ENCODE measurements at places on chromosomes 3 and 15.

- DNase-seq = no peak
Measured at GRCh38 chr3:67418426-67419217, 235.8 kb downstream of the SUCLG2 start.

DNA sequence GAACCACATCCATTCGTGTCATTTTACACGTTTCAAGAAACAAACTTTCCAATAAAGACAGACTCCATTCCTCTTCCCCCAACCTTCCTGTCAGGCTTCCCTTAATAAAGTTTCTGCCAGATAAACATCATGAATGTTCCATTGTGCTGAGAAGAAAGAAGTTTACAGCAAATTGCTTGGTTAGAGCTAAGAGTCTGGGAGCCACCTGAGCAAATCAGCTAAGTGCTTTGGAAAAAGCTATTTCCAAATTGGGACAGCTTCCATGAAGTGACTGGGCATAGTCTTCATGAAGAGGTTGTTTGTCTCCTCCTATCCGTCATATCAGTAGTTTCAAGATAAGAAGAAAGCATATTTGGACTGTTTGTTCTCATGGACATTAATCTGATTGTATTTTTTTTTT is 77.0 kb downstream of the MAGI1 start:
- DNase-seq = no peak

DNA sequence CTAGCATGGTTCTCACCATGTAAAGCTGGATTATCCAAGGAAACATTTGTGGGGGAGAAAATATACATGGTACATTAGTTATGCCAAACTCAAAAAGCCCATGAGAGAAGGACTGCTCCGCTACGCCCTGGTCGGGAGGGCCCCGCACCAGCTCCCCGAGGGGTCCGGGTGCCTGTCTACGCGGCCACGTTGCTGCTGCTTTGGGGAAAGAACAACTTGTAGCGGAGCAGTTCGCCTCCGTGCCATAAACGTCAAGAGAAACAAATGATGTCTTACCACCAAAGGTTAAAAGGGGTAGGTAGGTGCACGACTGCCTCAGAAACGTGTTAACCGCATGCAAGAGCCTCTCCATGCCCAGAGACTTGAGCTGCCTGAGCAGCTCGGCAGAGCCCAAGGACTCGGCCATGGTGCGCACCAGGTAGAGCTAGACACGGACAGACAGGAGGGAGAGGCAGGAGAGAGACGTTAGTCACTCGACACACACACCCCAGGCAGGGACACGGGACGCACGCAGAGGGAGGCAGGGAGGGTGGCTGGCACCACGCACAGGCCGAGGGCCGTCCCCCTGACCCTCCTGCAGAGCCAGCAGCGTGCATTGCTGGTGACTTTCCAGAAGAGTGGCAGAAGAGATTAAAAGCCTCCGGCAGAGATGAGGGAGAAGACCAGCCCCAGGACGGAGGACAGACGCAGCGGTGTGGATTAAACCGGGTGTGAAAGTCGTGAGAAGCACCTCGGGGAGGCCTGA is 63.4 kb downstream of the CYFIP1 start:
- no peak for DNase-seq

DNA sequence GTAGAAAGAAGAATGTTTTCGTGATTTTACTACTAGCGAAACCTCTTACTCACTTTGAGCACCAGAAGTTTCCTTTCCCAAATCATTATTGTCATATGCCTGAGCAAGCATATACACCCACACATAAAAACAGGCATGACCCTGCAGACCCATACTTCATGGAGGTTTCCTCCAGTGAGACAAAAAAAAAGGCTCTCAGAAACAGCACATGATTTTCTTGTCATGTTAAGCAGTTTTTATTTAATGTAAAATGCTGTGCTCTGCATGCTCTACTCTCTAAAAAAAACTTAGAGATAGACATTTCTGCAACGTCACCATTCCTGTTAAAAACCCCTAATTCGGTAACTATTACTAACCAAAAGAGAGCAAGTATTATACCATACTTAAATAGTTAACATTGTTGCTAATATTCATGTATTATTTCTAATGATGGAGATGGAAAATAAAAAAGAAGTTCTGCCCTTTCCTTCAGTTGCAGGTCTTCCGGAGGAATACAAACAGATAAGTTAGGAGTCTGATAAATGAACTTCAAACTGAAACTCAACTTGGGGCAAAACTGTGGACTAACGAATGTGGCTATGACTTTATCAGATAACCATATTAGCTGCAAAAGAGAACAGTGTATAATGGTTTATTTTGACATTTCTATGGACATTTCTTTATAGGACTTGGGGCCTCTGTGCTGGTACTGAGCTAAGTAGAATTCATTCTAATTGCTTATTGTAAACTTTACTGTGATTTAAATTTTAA is 15.9 kb downstream of the CD200R1 start:
- DNase-seq = no peak

DNA sequence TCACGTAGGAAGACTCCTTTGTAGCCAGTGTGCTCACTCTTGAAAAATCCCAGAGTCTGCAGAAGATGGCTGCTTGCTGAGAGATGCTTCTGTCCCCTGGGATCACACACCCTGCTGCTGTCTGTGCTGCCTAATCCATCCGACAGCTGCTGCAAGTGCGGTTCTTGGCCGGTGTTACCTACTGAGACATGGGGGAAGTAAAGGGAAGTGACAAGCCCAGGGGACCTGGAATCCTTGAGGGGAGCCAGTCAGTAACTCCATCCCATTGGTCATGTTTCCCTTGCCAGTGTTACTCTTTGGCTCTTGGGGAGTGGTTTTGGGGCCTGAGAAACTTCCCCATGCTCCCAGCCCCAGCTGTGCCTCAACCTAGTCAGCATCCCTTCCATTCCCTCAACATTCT is 8.3 kb upstream of the CPNE9 start:
- DNase-seq = no peak

DNA sequence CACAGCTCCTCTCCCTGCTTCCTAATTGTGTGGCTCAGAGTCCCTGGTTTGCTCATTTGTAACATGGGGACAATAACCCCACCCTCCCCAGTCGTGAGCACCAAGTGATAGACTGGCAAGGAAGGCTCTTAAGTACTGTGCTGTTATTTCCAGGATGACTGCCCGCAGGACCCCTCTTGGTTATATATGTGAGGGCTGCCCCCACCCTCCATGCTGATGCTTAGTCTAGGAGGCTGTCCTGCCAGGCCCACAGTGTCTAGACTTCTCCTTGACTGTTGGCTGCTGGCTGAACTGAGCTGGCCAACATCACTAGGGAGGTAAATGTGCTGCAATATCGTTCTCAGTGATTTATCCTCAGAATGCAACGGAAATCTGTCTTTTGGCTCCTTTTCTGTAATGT is 45.1 kb downstream of the RAB11A start:
- no peak for DNase-seq

- DNase-seq = no peak
Measured at GRCh38 chr15:66739287-66739686, 37.3 kb downstream of the SMAD6 start.

DNA sequence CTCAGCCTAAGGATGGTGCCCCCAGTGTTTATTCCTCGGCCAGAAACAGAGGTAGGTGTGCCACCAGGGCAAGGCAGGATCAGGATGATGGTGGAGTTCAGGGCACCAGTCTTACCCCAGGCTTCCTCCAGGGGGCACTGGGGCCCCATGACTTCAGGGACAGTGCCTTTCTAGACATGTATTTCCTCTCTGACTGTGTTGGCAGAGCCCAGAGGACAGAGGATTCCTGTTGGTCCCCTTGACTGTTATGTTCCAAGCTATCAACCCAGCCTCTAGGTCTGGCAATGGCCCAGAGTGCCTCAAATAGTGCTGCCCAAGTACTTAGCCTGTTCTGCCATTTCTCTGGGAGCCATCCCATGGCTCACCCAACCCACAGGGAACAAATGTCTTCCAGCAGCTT is 2.8 kb downstream of the HEMK1 start:
- DNase-seq = no peak

DNA sequence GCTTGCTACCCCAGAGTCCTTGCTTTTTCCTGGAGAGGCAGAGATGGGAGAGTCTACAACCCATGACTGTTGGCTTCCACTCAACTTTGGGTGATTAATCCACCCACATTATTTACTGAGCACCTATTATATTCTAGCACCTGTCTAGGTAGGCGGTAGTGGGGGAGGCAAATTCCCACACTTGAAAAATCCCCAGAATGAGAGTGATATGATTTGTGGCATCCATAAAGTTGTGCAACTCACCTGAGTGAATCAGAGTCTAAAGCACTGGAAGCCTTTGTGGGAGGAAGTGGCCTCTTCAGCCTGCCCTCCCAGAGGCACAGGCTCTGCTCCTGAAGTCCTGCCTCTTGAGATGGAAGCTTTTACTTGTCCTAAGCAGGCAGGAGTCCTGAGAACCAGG is 40.4 kb upstream of the CTNNB1 start:
- DNase-seq = no peak

GRCh38 chr3:67414740-67415139 is 239.7 kb downstream of the SUCLG2 start:
- no peak for DNase-seq

DNA sequence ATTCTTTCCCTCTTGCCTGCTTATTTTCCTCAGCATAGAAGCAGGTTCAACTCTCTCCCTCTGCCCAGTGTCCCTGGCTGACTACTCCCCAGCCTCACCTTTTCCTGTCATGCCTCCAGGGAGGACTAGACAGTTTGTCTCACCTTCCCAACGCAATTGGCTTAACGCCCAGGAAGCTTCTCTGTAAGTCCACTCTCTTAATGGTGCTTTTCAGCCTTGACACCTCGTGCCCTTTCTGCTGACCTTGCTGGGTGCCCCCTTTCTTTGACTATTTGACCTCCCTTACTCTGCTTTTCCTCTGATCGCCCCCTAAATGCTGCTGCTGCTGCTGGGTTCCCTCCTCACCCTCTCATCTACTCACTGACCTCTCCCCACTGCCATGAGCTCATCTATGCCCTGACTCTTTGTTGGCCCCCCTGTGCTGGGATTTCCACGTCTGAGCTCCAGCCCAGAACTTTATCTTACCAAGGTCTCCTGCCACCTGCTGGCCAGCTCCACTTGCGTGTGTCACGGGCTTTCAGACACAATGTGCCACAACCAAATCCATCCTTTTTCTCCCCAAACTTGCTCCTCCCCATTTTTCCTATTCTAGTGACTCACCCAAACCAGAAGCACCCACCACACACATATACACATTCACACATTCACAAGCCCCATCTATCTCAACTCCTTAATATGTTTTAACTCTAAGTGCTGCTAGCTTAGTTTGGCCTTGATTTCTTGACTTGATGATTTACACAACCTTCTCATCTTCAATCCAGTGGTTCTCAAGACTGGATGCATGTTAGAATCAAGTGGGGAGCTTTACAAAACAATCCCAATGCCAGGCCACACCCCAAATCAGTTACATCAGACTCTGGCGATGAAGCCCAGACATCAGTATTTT is 16.6 kb downstream of the EPB42 start:
- DNase-seq = peak; percentile 12

GRCh38 chr15:95843241-95843910 is 487.1 kb upstream of the NR2F2 start:
- DNase-seq = no peak

- DNase-seq = no peak
Measured at GRCh38 chr3:139457066-139457465, 19.2 kb downstream of the RBP2 start.

DNA sequence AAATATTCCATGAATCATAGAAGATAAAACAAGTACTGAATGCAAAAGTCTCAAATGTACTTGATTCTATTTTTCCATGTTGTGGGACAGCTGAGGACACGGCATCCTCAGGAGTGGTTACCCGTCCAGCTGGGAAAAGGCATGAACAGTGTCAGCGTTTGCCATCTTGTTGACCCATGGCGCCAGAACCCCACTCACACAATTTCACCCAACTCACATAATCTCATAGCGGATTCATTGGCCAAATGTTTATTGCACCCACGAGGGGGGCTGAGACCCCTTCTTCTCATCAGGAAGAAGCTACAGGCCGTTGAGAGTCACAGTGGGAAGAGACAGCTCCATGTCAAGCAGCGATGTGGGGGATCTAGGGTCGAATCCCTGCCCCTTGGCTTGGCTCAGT is 72.9 kb downstream of the OCA2 start:
- DNase-seq = no peak

- DNase-seq = no peak
Measured at GRCh38 chr3:168952551-168952950, 711.0 kb downstream of the MECOM start.

- DNase-seq = no peak
Measured at GRCh38 chr15:40471808-40472150, 995 bp downstream of the CHST14 start.

GRCh38 chr15:38545179-38545578 is 19.4 kb downstream of the RASGRP1 start:
- no peak for DNase-seq

All from COR-L47 (cell line).